ENCODE measurements at places on chromosomes 5 and 9.

DNA sequence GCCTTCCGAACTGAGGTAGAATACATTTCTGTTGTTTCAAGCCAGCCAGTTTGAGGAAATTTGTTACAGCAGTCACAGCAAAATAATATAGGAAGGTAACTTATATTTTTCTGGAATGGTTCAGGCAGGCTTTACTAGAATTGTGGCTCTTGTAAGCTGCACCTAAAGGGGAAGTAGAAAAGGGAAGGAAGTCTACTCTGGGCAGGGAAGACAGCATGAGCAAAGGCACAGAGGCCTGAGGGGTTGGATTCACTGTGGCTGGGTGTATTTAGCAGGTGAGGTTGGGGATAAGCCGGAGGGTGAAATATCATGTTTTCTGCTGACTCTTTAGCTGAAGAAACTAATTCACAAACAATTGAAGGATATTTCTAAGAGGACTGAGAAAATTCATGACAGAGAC is 183.5 kb downstream of the GAS1 start:
- H3K27me3 ChIP-seq, result no peaks in the 10 kb centered on the region
- no peaks in the 10 kb centered on the region for H3K4me1 ChIP-seq
- H3K4me3 ChIP-seq, result no peak overlapping the region
- DNase-seq, result no peak
- no peak overlapping the region for H3K27ac ChIP-seq
- H3K36me3 ChIP-seq, result no peaks in the 10 kb centered on the region

- no peak overlapping the region for H3K4me3 ChIP-seq
- no peaks in the 10 kb centered on the region for H3K27me3 ChIP-seq
- H3K27ac ChIP-seq, result no peak overlapping the region
- no peaks in the 10 kb centered on the region for H3K4me1 ChIP-seq
- DNase-seq, result no peak
- H3K36me3 ChIP-seq, result no peaks in the 10 kb centered on the region
These were observed 49.5 kb downstream of the NR3C1 start for GRCh38 chr5:143354025-143354424.

DNA sequence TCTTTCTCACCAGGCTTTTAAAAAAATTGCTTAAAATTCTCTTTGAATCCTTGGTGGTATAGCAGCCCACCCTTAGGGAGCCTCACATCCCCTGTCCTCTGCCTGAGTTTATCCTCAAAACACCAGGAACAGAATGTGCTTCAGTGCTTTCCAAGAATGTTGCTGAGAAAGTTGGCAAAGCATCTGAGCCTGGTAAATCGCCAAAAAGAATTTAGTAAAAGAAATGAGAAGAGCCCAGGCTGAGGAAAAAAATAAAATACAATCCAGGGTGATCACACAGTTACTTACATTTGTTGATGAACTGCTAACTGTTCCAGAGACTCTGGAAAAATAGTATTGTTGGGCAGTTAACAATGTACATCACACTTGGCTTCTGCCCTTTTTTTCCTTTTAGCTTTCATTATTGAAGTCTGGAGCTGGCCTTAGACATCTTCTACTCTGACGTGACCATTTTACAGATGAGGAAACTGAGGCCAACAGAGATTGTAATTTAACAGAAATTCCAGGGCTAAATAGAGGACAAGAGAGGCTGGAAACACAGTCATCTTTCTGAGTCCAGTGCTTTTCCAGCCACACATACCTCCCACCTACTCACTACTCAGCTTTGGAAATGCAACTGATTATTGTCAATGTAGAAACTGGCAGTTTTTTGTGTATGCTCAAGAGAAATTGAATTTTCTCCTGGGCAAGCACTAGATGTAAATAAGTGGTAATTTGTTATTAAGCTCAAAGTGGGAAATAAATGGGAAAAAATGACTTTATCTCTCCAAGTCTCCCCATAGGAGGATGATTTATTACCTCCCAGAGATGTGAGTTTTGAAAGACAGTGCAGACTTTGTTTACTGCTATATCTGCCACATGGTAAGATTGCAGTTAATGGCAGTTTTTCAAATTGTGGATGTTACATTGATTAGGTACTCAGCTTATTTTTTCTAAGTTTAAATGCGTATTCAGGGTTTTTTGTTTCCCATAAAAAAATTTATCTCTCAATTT is 86.7 kb upstream of the ALDH1A1 start:
- H3K27me3 ChIP-seq, result no peaks in the 10 kb centered on the region
- H3K36me3 ChIP-seq, result no peaks in the 10 kb centered on the region
- no peaks in the 10 kb centered on the region for H3K4me1 ChIP-seq
- DNase-seq, result no peak
- no peak overlapping the region for H3K27ac ChIP-seq
- no peak overlapping the region for H3K4me3 ChIP-seq

DNA sequence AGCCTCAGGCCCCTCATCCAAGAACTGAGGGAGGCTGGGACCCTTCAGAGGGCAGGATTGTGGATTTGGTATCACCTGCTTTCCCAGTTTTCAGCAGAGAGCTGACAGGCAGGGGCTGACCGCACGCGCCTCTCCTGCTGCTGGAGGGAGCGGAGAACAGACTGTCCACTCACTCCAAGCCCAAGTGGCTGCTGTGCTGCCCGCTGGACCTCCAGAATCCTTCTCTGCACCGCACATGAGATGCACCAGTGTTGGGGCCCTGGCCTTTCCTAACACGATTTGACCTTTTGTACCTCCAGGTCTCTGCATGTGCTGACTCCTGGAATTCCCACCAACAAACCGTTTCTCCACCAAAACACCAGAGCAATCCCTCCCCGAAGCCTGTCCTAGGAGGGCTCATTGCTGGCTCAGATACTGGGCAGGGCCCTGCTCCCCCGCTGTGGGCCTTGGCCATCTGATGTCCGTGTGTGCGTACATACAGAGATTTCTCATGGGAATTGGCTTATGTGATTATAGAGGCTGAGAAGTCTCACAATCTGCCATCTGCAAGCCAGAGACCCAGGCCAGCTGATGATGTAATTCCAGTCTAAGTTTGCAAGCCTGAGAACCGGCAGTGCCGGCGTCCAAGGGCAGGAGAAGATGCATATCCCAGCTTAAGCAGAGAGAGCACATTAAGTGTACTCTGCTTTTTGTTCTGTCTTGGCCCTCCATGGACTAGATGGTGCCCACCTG is 141.7 kb downstream of the GADD45G start:
- H3K4me3 ChIP-seq, result no peak overlapping the region
- peaks cover 12% of the 10 kb centered on the region for H3K4me1 ChIP-seq
- H3K27ac ChIP-seq, result peak overlapping the region; percentile 36
- no peaks in the 10 kb centered on the region for H3K36me3 ChIP-seq
- no peaks in the 10 kb centered on the region for H3K27me3 ChIP-seq

GRCh38 chr5:139698490-139699146 is 50.5 kb downstream of the CXXC5 start:
- H3K4me3 ChIP-seq, result no peak overlapping the region
- peak overlapping the region; percentile 48 for H3K27ac ChIP-seq
- peaks cover 19% of the 10 kb centered on the region for H3K4me1 ChIP-seq
- H3K27me3 ChIP-seq, result no peaks in the 10 kb centered on the region

DNA sequence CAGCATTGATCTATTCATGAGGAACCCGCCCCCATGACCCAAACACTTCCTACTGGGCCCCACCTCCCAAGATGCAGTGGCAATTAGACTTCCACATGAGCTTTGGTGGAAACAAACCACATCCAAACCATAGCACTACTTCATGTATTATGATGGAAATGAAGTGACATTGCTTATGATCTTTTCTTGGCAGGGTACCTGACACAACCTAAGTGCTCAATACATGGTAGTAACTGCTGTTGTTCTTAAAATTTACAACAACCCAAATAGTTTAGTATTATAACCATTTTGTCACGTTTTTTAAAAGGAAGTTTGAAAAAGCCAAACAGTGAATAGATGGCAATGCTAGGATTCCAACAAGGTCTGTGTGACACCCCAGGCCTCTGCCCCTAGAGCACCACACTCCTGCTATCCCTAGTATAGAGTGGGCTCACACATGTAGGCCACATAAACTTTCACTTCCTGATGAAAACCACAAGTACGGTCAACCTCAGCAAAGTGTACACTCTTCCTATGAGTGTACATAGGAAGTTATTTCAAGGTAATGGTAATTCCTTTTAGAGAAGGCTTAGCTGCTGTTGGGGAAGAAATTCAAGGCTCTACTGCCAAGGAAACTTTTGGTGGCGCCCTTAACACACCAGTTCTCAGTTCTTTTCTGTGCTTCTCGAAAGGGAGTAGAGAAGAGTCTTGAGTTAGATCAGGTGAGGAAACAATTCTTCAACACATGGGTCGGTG is 97.6 kb downstream of the ARSB start:
- peak; percentile 38 for DNase-seq
- no peaks in the 10 kb centered on the region for H3K27me3 ChIP-seq
- H3K36me3 ChIP-seq, result peaks cover 4% of the 10 kb centered on the region

GRCh38 chr5:128341056-128341455 is 197.0 kb downstream of the FBN2 start:
- H3K36me3 ChIP-seq, result peaks cover 40% of the 10 kb centered on the region
- DNase-seq, result no peak
- no peaks in the 10 kb centered on the region for H3K27me3 ChIP-seq
- no peaks in the 10 kb centered on the region for H3K4me1 ChIP-seq
- no peak overlapping the region for H3K4me3 ChIP-seq

- no peaks in the 10 kb centered on the region for H3K36me3 ChIP-seq
- H3K4me1 ChIP-seq, result no peaks in the 10 kb centered on the region
- no peak overlapping the region for H3K27ac ChIP-seq
- no peak for DNase-seq
These were observed 339.2 kb downstream of the ASTN2 start for GRCh38 chr9:117075636-117076035.

GRCh38 chr5:134026521-134027287 is 21.9 kb upstream of the VDAC1 start:
- no peaks in the 10 kb centered on the region for H3K36me3 ChIP-seq
- peak; percentile 92 for DNase-seq
- no peak overlapping the region for H3K4me3 ChIP-seq

- peaks cover 4% of the 10 kb centered on the region for H3K4me1 ChIP-seq
- no peak overlapping the region for H3K27ac ChIP-seq
- no peak for DNase-seq
- H3K27me3 ChIP-seq, result no peaks in the 10 kb centered on the region
- no peaks in the 10 kb centered on the region for H3K36me3 ChIP-seq
These were observed 55.0 kb upstream of the CDH12 start for GRCh38 chr5:22908129-22908528.

- H3K4me3 ChIP-seq, result peak overlapping the region; percentile 13
- no peaks in the 10 kb centered on the region for H3K27me3 ChIP-seq
- peak overlapping the region; percentile 86 for H3K27ac ChIP-seq
- DNase-seq, result no peak
- H3K36me3 ChIP-seq, result no peaks in the 10 kb centered on the region
These were observed 107.4 kb downstream of the MCTP1 start for GRCh38 chr5:95177456-95177855.

GRCh38 chr9:129221979-129222635 is 44.0 kb upstream of the IER5L start:
- no peaks in the 10 kb centered on the region for H3K4me1 ChIP-seq
- no peaks in the 10 kb centered on the region for H3K27me3 ChIP-seq
- H3K36me3 ChIP-seq, result no peaks in the 10 kb centered on the region
- DNase-seq, result peak; percentile 75
- H3K27ac ChIP-seq, result no peak overlapping the region

GRCh38 chr5:78930721-78931120 is 54.4 kb downstream of the ARSB start:
- H3K27me3 ChIP-seq, result no peaks in the 10 kb centered on the region
- peaks cover 17% of the 10 kb centered on the region for H3K4me1 ChIP-seq
- no peaks in the 10 kb centered on the region for H3K36me3 ChIP-seq
- peak; percentile 77 for DNase-seq
- peak overlapping the region; percentile 22 for H3K27ac ChIP-seq

Data from endodermal cell (in vitro differentiated cells).